Activated T-cell treated with anti-CD3 and anti-CD28 coated beads for 1 hour (primary cell): ENCODE measurements at places on chromosomes 7 and 10.

- no peak for DNase-seq
These were observed 194.6 kb upstream of the NRG3 start for GRCh38 chr10:81680359-81680758.

DNA sequence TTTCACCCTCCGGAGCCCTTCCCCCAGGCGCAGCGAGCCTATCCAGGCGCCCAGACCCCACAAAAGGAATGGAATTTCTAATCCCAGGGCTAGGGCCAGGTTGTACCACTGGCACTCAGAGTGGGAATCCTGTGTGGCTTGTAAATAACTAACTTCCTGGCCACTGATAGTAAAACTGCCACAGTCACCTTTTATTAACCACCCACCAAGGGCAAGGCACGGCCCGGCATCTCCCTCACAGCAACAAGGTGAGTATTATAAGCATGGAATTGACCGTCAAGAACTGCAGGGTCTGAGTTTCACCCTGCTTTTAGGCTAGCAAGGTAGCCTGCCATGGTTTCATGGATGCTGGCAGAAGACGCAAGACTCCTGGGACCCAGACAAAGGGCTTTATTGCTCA lies 51.1 kb downstream of the SPOCK2 start:
- no peak for DNase-seq

GRCh38 chr10:118582511-118582910 lies 12.9 kb downstream of the PRLHR start:
- DNase-seq = no peak

GRCh38 chr7:65475734-65476319 lies 102.2 kb downstream of the ZNF92 start:
- DNase-seq = peak; percentile 3

GRCh38 chr10:25811052-25811685 lies 122.9 kb upstream of the MYO3A start:
- DNase-seq = no peak

DNA sequence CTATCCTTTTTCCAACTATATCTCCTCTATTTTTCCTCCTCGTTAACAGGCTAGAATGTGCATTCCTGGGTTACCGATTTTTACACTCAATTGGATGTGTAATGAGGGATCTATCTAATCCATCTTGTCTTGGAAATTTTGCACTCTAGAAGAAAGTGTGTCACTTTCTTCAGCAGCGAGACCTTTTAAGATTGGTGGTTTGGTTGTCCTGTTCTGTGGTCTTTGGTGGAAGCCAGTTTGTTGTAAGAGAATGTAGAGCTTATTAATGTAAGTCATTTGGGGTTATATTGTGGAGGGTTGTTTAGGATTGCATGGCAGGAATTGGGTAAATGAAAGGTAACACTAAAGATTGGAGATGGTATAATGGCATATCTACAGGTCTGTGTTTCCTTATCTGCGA lies 16.7 kb downstream of the CDK1 start:
- DNase-seq = no peak

- no peak for DNase-seq
These were observed 15.9 kb upstream of the GPNMB start for GRCh38 chr7:23230641-23231101.
